Cardiac muscle cell (in vitro differentiated cells and primary cell): ENCODE measurements at places on chromosomes 4 and X.

GRCh38 chr4:2402941-2403340 is 15.5 kb downstream of the ZFYVE28 start:
- DNase-seq, result no peak

GRCh38 chrX:95974890-95975289 is 709.8 kb upstream of the DIAPH2 start:
- DNase-seq, result no peak

- DNase-seq, result no peak
Measured at GRCh38 chr4:150648123-150648522, 66.2 kb downstream of the MAB21L2 start.

DNA sequence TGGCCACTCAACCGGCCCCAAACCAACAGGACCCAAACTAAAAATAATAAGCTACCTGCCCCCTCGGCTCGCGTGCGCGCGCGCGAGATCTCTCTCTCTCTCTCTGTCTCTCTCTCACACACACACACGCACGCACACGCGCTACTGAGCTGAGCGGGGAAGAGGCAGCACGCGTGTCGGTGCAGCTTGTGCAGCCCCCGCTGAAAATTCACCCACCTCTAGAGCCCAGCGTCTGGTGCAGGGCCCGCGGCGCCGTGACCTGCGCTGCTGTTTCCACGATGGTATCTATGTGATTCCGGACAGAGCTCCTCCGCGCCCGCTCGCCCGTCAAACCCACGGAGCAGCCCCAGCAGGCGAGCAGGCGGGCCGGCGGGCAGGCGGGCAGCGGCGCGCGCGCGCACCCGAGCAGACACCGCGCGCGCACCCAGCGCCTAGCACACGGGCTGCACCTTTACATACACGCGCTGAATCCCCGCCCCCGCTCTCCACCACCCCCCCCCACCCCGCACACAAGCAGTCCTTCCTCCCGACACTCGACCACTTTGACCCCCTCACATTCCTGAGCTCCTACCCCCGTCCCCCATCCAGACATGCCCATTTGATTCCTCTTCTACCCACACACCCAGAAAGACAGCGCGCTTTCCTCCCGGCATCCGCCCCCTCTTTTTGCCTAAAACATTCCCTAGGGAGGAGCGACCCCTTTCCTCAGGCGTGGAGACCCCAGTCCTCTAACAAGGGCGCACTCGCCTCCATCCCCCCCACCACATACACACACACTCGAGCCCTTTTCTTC is 1.0 kb downstream of the SLITRK4 start:
- DNase-seq, result peak; percentile 51

DNA sequence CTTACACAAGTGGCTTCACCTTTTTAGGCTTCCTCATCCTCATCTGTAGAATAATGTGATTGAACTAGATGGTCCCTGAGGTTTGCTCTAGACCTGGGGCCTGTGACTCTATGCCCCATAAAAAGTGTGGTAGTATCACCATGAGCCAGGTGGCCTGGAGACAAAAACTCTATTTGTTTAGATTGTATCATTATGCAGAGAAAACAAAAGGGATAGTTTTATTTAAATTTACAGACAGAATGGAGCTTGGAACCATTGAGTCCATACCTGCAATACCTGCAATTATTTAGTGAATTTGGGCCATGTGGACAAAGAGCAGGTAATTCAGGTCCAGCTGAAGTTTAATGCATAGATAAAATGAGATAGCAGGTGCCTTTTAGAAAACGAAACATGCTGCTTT is 139.5 kb upstream of the RPL34 start:
- DNase-seq, result no peak
